Fibroblast of skin of left biceps (primary cell): ENCODE measurements at places on chromosomes 5 and 9.

- DNase-seq = no peak
These were observed 61.7 kb upstream of the LIFR start for GRCh38 chr5:38618154-38618553.

- DNase-seq = no peak
These were observed 587.1 kb upstream of the FTMT start for GRCh38 chr5:121264605-121265004.

GRCh38 chr9:87465816-87466215 is 31.9 kb upstream of the DAPK1 start:
- no peak for DNase-seq

DNA sequence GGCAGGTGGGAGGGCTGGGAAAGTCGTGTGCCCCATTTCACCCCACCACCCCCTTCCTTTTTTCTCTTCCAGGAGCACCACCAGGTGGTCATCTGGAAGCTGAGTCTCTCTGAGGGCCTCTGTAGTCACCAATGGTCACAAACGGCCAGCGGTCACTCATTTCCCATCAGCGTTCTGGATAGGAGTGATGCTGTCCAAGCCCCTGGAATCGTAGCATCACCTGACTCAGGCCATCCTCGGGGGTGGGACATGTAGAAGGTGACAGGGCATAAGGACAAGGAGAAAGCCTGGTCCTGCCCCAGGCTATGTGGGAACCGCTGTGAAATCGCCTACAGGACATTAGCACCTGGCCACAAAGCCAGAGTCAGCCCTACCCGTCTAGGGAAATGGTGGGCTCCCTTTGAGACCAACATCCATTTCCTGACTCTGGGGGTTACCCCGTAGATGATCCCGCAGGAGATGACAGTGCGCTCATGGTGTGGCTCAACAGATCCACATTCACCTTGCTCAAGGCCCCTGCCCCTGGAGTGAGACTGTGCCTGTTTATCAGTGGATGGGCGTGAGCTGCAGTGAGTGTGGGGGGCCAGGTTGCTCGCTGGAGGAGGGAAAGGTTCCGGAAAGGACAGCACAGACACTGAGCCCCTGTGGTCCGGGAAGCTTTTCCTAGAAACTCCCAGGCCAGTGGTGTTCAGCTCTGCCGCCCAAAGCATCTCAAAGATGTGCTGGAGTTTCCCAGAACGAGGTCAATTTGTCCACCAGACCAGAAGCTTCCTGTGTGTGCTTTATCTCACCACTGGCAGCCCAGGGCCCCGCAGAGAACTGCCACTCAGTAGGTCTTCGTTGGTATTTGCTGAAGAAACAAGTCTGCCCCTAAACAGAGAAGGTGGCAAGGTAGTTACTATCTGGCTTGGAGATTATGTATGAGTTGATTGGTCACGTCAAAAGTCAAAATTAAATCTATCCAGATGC is 61.1 kb upstream of the UNC5A start:
- DNase-seq = no peak

DNA sequence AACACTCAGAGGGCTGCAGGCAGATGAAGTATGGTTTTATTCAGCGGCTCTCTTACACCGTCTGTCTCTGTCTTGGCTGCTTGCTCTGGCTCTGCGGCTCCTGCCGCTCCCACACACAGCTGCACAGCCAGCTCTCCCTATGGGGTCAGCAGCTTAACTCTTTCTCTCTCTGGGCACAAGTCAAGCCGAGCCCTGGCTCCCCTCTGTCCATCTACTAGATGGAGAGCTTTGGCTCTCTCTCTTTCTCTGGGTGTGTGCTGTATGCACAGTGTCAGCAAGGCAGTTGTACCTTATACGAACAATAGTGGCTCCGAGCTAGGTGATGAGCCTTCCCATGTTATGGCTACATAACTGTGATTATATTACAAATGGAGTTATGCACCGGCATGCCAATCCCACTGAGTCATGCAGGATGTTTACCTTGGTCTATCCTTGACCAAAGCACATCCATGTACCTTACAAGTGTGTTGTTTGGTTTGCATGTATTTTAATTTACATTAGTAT is 19.3 kb upstream of the PPP2CA start:
- no peak for DNase-seq

DNA sequence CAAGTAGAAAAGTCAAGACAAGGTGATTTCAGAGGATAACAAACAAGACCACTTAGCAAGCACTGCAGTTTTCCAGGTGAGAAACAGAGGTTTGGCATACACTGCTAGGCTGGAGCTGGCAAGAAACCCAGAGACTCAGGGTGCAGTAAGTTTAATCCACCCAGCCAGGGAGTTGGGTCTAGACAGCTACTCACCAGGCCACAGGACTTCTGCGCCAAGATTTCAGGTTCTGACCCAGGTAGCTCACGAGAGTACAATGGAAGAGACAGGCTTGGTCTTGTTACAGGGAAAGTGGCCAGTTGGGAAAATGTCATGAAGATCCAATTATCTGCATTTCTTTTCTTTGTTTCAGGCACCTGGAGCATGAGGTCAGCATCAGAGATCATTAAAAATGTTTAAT is 9.8 kb downstream of the SMIM23 start:
- DNase-seq = no peak

GRCh38 chr9:68941780-68942459 is 72.0 kb downstream of the PRKACG start:
- DNase-seq = no peak

GRCh38 chr9:134230942-134231325 is 66.6 kb upstream of the RNU6ATAC start:
- no peak for DNase-seq

- no peak for DNase-seq
These were observed 161.3 kb downstream of the ZNF608 start for GRCh38 chr5:124584991-124585715.

- no peak for DNase-seq
These were observed 84.1 kb upstream of the DMRT1 start for GRCh38 chr9:757246-757881.

DNA sequence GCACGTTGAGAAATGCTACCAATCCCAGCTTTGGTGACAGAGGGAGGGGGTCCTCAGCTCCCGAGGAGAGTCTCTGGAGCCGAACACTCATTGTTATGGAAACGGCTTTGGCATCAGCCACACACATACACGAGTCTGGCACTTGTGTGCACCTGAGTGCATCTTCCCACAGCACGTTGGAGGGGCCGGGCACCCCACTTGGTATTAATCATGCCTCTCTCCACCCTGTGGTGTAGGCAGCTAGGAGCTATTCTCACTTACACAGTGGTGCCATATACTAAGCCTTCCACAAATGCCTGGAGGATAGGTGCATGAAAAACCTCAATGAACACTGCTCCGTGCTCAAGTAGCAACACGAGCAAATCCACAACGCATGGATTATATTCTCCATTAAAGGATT is 133.9 kb upstream of the PANK3 start:
- no peak for DNase-seq

DNA sequence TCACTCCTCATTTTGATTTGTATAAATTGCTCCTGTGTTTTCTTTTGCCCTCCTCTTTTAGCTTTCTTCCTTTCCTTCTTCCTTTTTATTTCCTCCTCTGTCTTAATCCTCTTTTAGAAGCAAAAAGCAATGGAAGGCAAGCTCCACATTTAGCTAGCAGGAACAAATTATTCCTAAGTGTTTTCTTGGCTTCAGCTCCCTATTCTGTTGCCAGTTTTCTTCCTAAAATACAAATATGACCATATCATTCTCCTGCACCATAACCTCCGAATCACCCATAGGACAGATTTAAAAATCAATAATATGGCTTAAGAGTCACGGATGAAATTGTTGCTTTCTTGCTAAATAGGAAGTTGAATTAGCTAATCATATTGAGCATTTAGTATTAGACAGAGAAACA is 49.4 kb downstream of the GRIN3A start:
- no peak for DNase-seq

DNA sequence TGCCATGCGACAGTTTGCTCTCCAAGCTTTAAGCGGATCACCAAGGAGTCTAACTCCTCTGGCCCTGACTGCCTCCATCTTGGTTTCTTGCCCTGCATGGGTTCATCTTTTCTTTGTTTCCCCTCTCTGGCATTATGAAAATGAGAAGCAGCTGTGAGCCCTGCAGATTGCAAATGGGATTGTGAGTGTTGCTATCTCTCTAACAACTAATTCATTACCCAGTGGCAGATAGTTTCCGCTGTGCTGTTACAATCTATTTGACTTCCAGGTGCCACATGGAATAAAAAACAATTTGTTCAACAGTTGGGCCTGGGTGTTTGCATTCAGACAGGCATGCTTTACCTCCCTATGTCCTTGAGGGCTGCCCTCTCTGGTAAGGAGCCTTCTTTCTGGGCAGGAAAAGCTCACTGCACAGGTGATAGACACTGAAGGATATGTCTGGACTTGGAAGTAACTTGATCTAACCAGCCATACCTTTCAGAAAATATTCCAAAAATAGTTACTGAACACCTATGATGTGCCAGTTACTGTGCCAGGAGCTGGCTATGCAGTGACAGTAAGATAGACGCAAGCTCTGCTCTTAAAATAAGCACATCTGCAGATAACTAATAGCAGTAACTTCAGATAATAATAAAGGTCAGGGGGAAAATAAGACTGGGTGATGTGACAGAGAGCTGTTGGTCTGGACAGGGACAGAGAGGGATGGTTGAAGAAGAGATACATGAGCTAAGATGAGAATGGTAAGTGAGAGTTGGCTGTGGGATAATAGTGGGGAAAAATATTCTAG is 40.1 kb downstream of the GRIA1 start:
- DNase-seq = no peak

- peak; percentile 39 for DNase-seq
These were observed 43.1 kb downstream of the TMEM174 start for GRCh38 chr5:73215891-73216610.

DNA sequence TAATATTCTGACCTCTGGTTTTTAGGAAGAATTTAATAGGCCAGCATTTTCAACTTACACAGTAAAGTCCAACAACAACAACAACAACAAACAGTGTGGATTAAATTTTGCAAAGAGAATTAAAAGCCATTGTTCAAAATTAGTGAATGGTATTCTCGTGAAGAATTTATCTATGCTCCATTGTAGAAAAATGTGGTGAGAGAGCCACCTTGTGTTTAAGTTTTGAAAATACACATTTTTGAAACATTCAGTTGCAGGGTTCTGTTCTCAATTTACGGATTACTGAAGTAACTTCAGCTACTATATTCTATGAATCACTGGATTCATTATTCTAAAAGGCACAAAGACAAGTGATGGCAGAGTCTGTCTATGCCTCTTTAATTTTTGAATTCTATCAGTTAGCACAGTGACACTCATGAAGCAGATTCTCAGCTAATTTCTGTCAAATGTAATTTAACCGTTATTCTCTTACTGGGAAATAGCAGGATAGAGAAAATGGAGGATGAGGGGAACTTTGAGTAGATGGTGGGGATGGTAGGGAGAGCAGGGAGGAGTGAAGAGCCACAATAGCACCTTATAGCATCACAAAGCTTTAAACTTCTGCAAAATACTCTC is 11.0 kb downstream of the CCDC152 start:
- DNase-seq = no peak

- peak; percentile 13 for DNase-seq
These were observed 66.0 kb downstream of the FRMD3 start for GRCh38 chr9:83472221-83472665.

GRCh38 chr5:3709068-3709716 is 113.6 kb downstream of the IRX1 start:
- no peak for DNase-seq

DNA sequence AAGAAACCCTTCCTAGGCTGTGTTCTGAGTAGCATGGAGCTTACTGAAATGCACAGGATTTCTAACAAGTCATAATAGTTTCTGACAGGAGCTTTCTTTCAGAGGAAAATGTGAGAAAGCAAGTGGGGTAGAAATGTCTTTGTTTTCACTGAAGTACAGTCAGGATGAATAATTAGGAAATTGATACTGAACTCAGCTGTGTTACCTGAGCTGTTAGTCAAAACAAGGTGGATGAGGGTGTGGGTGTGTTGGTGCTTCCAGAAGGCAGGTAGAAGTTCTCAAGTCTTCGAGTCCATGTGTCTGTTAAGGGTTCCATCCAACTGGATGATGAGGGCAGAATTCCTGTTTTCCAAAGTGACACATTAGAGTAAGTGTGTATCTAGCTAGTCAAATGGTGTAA is 122.4 kb downstream of the BASP1 start:
- DNase-seq = no peak

DNA sequence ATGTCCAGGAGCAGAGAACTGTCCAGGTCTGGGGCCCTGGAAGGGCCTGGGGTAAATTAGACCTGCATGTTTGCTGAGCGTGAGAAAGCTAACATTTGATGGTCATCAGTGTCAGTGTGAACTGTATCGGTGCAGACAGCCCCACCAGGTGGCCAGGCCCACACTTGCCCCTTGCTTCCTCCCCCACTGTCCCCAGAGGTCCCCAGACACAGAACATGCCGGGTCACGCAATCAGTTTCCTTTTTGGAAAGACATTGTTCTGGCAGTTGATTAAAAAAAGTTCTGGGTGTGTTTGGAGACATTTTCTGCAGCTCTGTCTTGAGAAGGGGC is 1.5 kb downstream of the NKD2 start:
- no peak for DNase-seq

DNA sequence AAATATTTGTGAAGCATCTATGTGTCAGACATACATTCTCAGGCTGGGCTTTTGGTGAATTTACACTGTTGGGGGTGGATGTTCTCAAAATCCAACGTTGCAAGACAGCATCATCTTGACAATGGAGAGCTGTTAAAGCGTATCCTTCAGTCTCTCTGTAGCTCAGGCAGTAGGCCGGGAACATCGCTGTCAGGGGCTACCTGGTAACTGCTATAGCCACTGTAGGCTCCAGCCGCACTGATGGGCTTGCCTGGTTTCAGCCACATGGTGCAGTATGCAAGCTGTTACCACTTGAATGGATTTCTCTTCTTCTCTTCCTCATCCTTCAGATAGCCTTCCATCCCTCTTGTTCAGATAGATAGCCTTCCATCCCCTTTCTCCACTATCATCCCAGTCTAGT is 51.7 kb downstream of the DRD1 start:
- DNase-seq = no peak
